Left kidney (tissue), 8 donors: ENCODE measurements at places on chromosomes 4 and X. TPM values are rescaled to one million over a fixed set of nuclear protein-coding genes. Genes with fewer than 3 reads are reported as not detected.

DNA sequence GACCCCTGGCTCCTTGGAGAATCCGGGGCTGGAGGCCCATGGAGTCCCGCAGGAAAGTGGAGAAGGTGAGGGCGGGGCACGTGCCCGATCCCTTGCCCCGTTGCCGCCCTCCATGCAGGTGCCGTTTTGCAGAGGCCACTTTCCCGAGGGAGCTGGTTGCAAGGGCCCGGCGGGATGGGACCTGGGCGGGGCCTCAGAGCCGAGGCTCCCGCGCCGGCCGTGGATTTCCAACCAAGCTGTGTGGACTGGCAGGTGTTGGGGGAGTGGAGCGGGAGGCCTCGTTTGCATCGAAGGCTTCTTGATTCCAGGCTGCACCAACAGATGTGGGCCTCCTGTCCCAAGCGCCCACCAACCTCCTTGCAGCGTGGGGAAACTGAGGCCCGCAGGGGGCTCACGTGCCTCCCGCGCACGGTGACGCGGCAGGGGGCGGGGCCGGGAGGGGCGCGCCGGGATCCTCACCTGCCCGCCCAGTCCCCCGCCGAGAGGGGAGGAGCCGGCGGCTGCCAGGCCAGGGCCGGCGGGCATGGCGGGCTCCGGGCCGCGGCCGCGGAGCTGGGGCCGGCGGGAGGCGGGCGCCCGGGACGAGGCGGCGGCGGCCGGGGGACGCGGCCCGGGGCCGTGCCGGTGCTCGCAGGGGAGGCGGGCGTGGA lies 24.9 kb downstream of the SH3BP2 start:
- no peak for DNase-seq

DNA sequence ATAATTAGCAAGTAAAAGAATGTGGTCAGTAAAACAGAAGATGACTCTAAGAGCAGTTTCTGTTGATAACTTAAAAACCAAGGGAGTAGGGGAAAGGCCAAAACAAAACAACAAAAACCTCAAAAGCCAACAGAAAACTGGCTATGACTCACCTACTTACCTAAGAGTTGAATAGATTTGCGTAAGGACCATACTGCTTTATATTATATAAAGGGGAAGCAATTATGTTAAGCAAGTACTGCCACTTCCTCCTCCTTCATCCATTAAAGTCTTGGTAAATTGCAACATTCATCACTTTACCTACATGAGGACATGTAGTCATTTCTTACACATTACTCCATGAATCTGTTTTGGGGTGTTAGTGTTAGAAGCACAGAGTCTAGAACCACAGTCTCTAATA lies 85.9 kb upstream of the FAM47A start:
- no peak for DNase-seq

DNA sequence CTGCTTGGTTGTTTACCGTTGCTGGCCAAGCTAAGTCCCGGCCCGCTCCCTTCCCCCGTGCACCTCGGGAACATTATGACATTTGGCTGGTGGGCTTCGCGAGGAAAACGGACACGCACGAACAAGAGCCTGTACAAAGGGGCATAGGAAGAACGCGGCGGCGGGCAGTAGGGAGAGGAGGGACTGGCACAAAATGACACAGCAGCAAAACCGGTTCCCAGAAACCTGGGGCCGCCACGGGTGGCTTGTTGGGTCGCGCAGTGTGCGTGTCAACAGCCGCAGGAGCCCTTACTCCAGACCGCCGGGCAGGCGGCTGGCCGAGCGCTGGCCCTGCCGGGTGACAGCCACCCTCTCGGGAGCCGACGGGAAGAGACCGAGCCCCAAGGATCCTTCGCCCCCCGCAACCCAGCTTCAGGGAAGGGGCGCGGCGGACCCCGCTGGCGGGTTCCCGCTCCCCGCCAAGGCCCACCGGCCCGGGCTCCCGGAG lies 1.6 kb upstream of the LIN54 start:
- DNase-seq = no peak

- DNase-seq = no peak
Observed at GRCh38 chrX:30307466-30307865, 1.7 kb downstream of the NR0B1 start.

DNA sequence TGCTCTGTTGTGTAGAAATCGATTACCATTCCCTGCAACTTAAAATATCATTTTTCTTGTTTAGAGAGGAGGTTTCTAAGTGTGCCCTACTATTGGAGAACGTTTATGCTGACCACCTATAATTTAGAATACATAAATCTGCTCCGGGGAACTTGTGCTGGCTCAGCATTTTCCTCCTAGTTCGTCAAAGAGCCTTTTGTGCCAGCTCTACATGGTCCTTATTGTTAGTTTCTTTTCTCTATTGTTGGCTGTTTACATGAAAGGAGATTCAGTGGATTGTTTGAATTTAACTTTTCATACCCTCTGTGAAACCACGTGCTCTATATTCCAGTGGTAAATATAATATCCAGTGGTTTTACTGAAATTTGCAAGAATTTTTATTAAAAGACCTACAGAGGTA lies 53.4 kb upstream of the ATP8A1 start:
- DNase-seq = no peak

- no peak for DNase-seq
Observed at GRCh38 chrX:138691186-138691585, 20.3 kb downstream of the FGF13 start.

- no peak for DNase-seq
Observed at GRCh38 chr4:182547435-182547834, 304.2 kb downstream of the TENM3 start.

GRCh38 chr4:8297691-8298485 lies 28.3 kb downstream of the HTRA3 start:
- no peak for DNase-seq

- DNase-seq = peak; percentile 0
Observed at GRCh38 chr4:132063829-132064228, 1085.3 kb upstream of the PCDH10 start.

HS3ST1 gene
- polyA plus RNA-seq = 0.68 TPM

GRCh38 chr4:85611661-85612060 lies 136.7 kb downstream of the ARHGAP24 start:
- DNase-seq = no peak

DNA sequence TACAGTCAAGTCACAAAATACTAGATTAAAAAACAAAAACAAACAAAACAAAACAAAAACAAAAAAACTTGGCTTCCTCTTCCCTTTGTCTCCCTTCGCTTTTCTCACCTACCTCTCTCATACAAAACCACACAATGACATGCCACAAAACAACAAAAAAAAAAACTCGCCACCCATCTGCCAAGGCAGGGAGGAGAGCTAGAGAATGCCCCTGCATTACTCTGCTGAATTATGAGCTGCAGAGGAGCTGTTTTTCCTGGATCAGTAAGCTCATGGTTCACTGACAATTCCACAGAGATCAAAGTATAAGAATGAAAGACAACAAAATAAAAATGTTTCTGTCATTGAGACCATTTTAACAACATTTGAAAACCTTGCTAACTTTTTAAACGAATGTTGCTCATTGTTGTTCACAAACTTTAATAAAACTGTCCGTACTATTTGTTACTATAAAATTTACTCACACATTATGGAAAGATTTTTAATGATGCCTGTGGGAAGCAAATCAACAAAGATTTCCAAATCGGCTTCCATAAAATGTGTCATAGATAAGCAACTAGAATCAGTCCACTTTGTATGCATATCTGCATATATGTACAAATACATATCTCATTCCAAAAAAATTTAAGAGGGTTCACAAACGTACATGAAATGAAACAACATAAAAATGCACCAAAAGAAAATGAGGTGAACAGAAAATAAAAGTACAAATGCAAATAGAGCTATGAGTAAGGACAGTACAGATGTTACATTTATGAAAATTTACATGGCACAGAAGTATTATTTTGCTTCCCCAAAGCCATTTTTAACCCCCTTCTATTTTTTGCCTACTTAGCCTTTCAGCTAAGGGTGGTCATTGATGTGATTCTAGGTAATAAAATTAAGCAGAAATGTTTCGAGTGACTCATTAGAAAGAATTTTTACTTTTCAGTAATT lies 252.4 kb upstream of the FAT4 start:
- DNase-seq = no peak

- no peak for DNase-seq
Observed at GRCh38 chrX:46573331-46573891, at the start of gene CHST7. Gene CHST7, plus strand, starts transcription at chrX:46573765. Its CDS starts 167 bp downstream, at chrX:46573932.

DNA sequence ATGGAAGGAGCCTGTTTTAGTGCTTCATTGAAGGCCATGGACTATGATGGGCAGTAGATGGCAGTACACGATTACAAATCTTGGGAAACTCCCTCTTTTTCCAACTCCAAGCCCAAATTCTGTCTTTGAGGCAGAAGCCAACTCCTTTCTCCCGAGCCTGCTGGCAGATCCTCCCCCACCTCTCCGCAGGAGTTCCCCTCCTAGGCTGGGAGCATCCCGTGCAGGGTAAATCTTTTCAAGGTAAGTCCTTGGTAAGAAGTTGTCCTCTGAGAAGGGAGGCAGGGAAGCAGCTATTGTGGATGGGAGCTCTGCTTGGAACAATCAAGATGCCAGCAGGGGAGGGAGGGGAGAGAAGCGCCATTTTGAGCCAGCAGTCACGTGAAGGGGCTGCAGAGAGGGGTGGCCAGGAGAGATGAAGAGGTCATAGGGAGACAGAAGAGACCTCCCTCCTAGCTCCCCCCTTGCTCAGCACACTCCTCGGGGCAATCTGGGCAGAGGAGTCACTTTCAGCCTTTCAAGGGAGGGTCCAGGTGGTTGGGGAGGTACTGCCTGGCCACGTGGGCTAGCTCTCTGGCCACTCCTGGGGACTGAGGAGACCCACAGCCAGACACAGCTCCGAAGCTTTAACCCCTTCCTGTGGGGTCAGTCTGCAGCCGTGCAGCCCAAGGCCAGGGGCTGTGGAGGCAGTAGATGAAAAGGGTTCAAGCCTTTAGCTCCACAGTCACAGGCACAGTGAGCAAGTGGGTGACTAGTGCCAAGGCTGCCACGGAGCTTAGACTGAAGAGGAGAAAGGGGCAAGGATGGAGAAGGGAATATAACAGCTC lies 9.6 kb downstream of the CC2D2A start:
- peak; percentile 93 for DNase-seq

DNA sequence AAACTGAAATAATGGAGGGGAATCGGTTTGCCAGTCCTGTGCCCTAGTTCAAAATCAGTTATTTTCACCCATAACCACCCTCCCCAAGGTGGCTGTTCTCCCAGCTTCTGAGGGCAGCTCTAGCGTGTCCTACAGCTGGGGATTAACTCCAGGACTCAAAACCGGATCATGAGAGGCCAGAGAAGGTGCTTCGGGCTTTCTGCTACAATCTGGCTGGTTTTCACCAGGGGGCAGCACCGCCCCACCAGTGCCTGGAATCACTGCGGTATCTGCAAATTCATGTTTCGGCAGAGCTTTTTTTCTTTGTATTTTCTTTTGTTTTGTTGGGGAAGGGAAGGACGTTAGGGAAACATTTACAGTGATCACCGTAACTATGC lies 28.4 kb downstream of the PDHA1 start:
- peak; percentile 64 for DNase-seq

PAK3 gene
- 6.5 TPM for polyA plus RNA-seq

RHOXF2 gene
- polyA plus RNA-seq = 0.12 TPM

GRCh38 chr4:143438710-143439109 lies 74.8 kb upstream of the SMARCA5 start:
- no peak for DNase-seq
